NCI-H524 treated with DMSO at 0.1 percent for 48 hours (cell line): ENCODE measurements at places on chromosomes 5 and 9.

DNA sequence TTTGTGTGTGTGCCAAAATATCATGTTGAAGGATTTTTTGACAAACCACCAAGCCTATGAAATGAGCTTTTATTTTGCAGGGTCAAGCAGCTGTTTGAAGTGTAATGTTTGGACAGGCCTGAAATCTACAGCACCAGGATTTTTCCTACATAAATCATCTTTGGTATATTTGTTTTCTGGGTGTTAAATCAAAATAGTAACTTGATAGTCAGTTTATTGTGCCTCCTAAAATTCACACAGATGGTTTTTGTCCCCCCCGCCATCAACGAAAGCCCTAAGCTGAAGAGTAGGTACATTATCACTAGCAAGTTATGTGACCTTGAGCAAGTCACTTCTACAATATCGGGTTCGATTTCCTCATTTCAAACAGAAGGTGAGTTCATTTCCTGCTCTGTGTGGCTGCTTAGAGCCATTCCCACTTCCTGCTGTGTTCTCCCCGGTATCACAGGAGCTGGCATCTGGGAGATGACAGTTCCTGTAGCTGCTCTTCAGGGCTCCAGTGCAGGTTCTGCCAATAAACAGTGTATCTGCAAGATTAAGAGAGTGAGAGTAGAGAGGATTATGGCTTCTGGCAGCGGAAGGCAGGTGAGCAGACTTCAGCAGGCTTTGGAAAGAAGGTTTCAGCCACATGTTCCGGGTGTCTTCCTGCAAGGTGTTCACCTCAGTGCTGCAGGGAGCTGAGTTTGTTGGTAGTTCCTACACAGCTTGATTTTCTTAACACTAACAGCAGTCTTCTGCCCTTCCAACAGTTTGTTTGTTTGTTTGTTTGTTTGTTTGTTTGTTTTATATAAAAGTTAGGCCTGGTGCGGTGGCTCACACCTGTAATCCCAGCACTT lies 48.4 kb upstream of the GNE start:
- no peak for DNase-seq

- peak; percentile 36 for DNase-seq
These were observed 43.2 kb downstream of the RGMB start for GRCh38 chr5:98816582-98817222.

GRCh38 chr9:22228542-22228941 lies 218.1 kb upstream of the DMRTA1 start:
- no peak for DNase-seq

DNA sequence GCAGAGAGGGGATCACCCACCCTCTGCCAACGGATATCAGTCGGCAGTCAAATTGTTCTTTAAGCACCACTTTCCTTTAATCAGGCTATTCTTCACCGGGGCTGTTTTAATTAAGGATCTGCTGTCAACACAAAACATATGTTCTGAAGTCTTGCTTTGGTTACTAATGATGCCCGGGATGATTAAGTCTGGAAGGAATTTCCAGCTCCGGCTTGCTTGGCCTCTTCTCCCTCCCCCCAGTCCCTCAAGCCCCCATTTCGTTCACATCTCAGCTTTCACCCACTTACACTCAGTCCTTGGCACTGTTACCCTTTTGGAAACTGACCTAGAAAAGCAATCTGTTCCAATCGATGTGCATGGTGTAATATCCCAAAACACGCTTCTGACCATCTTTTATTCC lies 74.7 kb downstream of the MSX2 start:
- no peak for DNase-seq

DNA sequence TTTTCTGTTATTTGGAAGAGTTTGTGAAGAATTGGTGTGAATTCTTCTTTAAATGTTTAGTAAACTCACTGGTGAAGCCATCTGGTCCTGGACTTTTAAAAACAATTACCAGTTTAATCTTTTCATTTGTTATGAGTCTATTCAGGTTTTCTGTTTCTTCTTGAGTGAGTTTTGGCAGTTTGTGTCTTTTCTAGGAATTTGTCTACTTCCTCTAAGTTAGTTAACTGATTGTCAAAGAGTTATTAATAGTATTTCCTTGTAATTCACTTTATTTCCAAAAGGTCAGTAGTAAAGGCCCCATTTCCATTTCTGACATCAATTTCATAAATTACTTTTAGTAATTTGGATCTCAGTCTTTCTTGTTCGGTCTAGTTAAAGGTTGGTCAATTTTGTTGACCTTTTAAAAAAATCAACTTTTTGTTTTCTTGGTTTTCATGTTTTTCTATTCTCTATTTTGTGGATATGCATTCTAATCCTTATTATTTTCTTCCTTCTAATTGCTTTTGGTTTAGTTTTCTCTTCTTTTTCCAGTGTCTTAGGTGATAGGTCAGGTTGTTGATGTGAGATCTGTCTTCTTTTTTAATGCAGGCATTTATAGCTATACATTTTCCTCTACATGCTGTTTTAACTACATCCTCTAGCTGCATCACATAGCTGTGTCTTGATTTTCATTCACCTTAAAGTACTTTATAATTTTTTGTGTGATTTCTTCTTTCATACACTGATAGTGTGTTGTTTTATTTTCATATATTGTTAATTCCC lies 7.3 kb upstream of the SMIM3 start:
- DNase-seq = no peak

DNA sequence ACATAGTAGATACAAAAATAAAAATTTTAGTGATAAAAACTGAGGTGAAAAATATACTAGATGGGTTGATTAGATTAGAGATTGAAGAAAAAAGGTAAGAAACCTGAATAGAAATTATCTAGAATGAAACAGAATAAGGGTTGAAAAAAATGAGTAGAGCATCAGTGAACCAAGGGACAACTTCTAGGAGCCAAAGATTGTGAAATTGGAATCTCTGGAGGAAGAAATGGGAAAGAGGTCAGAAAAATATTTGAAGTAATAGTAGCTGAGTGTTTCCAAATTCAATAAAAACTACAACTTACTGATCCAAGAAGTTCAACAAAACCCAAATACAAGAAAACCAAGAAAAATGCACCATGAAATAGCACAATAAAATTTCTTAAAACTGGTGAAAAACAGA lies 116.6 kb upstream of the STARD4 start:
- DNase-seq = no peak

DNA sequence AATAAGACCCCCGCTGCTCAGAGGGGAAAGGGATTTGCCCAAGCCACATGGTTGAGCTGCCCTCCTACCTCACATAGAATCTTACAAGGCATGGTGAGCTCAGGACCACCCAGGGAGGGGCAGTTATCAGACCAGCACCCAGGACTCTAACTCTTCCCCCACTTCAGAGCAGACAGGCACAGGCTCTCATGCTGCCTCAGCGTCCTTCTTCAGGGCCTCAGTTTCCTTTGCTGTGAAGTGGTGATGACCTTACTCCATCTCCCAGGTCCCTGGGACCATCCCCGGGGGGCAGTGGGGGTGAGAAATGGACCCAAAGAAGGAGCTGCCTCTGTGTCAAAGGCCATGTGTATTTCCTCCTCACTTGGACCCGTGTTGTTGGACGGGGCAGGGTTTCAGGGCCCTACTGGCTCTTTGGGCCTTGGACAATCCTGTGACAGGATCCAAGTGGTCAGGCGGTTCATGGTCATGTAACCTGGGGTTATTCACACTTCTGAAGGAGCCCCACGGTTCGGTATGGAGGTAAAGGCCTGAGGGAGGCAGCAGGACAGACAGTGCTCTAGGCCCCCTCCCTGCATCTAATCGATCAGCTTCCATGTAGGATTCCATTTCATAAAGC lies 31.7 kb upstream of the CSF1R start:
- DNase-seq = no peak
